ENCODE measurements at places on chromosomes 12 and 14.
A peak's percentile ranks its signal among the peaks of the same experiment; 100 is the strongest.

DNA sequence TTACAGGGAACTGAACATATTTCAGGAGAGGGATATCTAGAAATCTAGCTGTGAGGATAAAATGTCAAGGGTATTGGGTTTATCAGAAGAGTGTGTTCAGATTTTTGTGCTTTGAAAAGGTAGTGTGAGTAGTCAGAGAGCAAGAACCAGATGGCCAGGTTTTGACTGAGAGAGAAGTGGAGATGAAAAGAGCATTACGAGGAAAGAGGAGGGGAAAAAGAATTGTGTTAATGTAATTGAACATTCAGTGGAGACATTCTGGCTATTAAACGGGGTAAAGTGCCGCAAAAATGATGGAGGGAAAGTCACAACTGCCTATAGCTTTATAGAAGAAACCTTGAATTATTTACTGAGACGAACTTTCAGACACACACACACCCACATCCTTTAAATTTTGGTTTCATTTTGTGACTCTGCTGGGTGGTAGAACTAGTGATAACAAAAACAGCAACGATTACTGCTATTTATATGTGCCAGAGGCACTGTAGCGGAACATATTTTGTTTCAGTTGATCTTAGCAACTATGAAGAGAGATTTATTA, 213.6 kb downstream of the ERC1 start:
- DNase-seq, result peak; percentile 33

- DNase-seq, result no peak
These were observed 20.5 kb downstream of the RILPL1 start for GRCh38 chr12:123512838-123513665.

GRCh38 chr12:71130521-71131069, 27.2 kb downstream of the TSPAN8 start:
- no peak for DNase-seq

GRCh38 chr14:92990456-92991430, 67.8 kb downstream of the CHGA start:
- DNase-seq, result peak; percentile 69

DNA sequence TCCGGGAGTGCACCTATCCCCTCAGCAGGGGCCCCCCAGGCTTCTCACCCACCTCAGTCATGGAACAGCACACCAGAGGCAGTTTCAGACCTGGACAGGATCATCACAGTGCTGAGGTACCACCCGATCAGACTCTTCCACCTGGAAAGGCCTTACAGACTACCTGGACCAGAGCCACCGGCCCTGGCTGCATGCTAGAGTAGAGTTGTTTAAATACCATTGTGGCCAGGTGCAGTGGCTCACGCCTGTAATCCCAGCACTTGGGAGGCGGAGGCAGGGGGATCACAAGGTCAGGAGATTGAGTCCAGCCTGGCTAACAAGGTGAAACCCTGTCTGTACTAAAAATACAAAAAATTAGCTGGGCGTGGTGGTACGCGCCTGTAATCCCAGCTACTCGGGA, 61.5 kb downstream of the TSPAN11 start:
- no peak for DNase-seq

GRCh38 chr14:32224737-32225377, 21.8 kb upstream of the RNU6-8 start:
- DNase-seq, result peak; percentile 99

DNA sequence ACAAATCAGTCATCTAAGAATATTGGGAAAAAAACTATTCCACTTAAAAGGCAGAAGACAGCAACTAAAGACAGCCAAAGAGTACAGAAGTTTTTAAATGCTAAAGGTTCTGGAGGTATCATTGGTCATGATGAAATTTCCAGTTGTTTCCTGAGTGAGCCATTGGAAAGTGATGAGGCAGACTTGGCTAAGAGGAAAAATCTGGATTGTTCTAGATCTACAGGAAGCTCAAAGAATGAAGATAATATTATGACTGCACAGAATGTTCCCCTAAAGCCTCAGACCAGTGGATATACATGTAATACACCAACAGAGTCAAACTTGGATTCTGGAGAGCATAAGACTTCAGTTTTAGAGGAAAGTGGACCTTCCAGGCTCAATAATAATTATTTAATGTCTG, 22.8 kb downstream of the GALNT4 start:
- DNase-seq, result no peak

DNA sequence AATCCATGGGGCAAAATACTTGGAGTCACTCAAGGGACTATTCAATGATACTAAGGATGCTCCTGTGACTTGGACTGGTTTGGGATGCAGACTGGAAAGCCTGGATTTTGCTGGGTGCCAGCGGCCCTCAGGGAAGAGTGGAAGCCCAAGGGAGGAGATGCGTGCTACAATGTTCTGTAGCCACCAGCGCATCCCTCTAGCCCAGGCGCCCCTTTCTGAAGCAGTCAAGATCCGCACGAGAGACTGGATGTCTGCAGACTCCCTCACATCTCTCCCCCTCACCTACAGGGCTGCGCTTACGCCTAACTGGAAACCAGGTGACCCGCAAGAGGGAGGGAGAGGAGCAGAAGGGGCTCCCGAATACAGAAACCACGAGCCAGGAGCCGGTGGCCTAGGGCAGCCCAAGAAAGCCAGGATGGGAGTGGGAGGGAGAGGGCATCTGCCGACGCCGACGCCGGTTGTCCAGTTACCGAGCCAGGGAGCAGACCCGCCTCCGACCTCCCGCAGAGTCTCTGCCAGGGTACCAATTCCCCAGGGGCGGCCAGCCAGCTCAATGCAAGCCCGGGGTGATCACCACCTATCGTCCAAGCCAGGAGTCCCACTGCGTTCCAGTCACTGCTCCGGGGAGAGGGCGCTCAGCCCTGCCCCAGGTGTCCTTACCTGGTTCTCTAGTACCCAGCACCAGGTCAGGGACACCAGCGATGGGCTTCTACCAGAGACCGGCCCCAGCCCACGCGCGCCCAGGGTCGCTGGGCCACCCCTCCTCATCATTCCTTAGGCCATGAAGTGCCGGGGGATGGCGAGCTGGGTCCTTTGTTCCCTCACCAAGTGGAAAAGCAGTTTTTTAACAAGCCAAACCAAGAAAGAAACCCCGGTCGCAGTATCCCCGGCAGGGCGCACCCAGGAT, 1.2 kb downstream of the NTN4 start:
- no peak for DNase-seq

DNA sequence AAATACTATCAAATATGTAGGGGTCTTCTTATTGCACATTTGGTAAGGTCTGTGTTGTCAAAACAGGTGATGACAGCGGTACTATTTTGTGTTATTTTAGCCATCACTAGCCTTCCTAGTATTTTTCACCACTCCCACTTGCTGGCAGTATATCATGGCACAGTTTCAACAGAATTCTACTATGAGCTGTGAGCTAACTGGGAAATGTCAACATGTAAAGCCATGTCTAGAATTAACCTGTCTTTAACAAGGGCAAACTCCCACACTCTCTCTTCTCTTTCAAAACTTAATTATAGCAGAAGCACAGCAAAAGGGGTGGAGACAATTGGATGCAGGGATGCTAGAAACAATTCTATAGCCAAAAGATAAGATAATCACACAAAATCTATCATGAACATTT, 253.4 kb downstream of the PAX9 start:
- DNase-seq, result no peak

All from NCI-H524 (cell line).